Eye (tissue), 1 donor: ENCODE measurements at places on chromosomes 3 and 15.

- DNase-seq: no peak
Observed at GRCh38 chr3:15223685-15224572, 17.9 kb downstream of the CAPN7 start.

DNA sequence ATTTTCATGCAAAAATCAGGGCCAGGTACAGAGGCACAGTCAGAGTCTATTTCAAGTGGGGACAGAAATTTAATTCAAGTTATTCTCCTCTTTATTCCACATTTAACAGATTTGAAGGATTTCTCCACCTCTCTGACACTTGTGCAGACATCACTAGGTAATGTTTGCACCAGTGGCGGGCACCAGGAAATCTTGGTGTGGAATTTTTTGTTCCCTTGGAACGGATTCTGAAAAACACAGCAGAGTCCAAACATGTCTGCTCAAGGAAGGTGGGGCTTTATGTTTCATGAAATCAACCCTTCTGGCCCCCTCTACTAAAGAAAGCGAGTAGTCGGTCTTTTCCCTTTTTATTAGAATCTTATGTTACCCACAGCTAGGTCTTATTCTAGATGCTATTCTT is 271.2 kb upstream of the MDFIC2 start:
- no peak for DNase-seq

DNA sequence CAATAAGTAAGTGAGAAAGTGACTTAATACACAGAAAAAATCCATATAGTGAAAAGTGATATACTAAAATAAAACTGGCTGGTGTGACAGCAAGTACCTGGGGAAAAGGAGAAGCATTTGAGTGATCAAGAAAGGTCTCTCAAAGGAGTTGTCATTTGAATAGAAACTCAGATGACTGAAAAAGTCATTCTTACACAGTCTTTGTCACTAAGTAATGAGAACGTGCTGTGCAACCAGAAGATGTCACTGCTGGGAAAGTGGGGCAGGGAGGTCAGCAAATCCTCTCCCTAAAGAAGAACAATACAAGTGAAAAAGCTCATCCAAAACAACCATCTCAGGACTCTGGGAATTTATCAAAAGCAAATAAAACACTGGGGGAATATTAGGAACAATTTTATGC is 317.5 kb upstream of the TRIM42 start:
- DNase-seq: no peak

GRCh38 chr3:178422406-178422805 is 113.8 kb upstream of the KCNMB2 start:
- DNase-seq: no peak

GRCh38 chr3:2937592-2937991 is 172.6 kb downstream of the IL5RA start:
- DNase-seq: no peak

- no peak for DNase-seq
Observed at GRCh38 chr15:88312941-88313579, 56.5 kb upstream of the NTRK3 start.

DNA sequence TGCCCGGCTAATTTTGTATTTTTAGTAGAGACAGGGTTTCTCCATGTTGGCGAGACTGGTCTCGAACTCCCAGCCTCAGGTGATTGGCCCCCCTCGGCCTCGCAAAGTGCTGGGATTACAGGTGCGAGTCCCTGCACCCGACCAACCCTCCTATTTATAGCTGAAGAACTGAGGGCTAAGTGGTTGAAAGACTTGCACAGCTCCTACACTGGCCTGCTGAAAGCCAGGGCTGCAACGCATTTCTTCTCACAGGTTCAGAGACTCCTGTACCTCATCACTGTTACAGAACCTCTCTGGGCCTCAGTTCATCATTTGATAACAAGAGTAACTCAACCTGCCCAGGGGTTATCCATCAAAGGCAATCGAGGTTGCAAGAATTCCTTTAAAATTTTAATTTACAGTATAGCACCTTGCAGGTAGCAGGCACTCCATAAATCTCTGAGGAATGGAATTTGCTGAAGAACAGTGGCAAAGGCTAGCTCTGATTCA is 626.5 kb upstream of the TBL1XR1 start:
- DNase-seq: no peak

GRCh38 chr3:23553353-23553752 is 252.4 kb upstream of the UBE2E1 start:
- no peak for DNase-seq

DNA sequence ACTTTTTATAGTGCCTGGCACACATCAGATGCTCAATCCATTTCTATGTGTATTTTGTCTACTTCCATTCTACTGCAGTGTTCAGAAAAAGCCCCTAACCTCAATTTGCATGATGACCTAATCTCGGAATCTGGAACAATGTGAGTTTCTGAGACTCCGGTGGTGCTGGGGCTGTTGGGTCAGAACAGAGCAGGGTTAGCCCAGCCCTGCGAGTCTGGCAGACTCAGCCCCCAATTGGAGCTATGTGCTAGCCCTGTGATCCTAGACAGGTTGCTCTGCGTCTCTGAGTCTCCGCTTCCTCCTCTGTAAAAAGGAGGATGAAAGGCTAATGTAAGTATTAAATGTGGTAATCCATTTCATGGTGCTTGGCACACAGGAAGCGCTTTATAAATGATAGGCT is 95.0 kb upstream of the ICE2 start:
- DNase-seq: no peak

GRCh38 chr3:139427283-139428060 is 38.0 kb upstream of the COPB2 start:
- peak; percentile 94 for DNase-seq

DNA sequence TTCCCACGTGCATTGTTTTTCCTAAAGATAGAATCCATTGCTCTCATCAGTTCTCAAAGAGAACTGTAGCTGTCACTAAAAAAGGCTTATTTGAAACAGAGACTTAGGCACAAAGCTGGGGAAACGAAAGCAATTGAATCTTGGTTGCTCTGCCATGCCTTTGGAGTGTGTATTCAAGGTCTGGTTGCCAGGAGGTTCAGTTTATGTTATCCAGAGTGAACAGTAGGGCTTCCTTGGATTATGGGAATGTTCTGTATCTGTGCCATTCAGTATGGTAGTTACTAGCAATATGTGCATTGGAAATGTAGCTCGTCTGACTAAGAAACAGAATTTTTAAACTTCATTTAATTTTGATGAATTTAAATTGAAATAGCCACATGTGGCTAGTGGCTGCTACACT is 50.6 kb downstream of the CLSTN2 start:
- no peak for DNase-seq

DNA sequence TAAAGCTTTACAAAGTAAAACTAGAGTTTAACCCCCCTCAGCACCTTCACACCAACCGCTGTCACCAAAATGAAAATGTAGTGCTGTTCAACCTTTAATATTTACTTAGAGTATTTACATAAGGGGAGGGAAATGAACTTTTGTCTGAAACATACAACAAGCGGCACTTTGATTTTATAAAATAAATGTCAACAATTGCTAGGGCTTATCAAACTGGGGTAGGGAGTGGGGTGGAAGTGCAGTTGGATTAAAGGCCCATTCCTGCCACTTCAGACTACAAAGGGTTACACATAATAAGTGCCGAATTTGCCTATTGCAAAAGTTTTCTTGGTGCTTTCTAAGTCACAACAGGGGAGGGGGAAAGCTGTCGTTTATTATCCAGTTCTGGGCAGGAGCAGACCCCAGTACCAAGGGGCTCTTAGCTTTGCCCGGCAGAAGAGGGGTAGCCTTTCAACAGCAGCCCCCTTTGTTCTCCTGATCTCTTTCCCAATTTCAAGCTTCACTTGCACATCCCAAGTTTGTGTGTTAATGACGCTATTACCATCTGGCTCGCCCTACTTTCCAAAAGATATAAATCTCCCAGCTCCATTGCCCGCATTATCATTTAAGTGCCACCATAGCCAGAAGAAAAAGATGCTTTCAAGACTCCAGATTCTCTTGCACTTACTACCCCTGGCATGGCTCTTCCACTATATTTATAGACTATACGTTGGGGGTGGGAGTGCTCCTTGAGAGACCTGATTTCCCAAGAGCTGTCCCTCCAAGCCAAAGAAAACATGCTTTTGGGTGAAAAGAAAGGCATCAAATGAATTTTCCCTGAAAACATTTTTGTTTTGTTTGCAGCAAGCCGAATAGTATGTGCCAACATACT is 17.0 kb downstream of the SOX2 start:
- peak; percentile 83 for DNase-seq

- DNase-seq: no peak
Observed at GRCh38 chr3:143201870-143202752, 82.5 kb downstream of the CHST2 start.

GRCh38 chr3:135267487-135267886 is 472.4 kb downstream of the EPHB1 start:
- no peak for DNase-seq

DNA sequence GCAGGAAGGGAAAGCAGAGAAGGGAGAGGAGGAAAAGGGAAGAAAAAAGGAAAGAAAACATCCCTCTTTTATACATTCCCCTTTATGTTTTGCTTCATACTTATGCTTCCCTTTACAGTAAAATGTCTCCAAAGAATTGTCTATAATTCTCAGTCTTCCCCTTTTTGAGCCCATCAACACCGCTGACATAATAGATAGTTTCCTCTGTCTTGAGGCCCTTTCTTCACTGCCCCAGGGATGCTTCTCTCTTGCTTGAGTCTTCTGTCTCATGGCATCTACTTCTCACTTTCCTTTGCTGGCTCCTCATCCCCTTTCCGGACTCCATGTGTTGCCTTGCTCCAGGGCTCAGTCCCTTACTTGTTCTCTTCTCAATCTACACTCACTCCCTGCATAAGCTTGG is 99.7 kb upstream of the DAZL start:
- DNase-seq: no peak

DNA sequence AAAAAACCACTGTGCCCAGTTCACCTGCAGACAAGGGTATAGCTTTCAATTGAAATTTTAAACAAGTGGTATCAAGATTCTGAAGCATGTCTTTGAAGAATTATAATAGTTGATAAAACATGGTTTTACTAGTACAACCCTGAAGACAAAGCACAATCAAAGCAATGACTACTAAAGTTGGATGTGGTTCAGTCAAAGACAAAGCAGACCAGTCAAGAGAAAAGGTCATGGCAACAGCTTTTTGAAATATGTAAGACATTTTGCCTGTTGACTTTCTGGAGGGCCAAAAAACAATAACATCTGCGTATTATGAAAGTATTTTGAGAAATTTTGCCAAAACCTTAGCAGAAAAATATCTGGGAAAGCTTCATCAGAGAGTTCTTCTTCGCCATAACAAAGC is 1393.6 kb downstream of the SI start:
- no peak for DNase-seq

- no peak for DNase-seq
Observed at GRCh38 chr15:98144388-98144787, 183.9 kb downstream of the ARRDC4 start.
